ENCODE measurements at places on chromosomes 5 and 9. TPM values are rescaled to one million over a fixed set of nuclear protein-coding genes. Genes with fewer than 3 reads are reported as not detected.

- H3K4me3 ChIP-seq, result no peak overlapping the region
- peaks cover 8% of the 10 kb centered on the region for H3K27me3 ChIP-seq
- no peak for DNase-seq
- no peaks in the 10 kb centered on the region for H3K4me1 ChIP-seq
- no peaks in the 10 kb centered on the region for H3K36me3 ChIP-seq
- no peak overlapping the region for H3K27ac ChIP-seq
Observed at GRCh38 chr5:89105171-89105695, 222.2 kb upstream of the MEF2C start.

- no peak overlapping the region for H3K4me3 ChIP-seq
- no peaks in the 10 kb centered on the region for H3K36me3 ChIP-seq
- H3K4me1 ChIP-seq, result peaks cover 3% of the 10 kb centered on the region
- H3K27me3 ChIP-seq, result peaks cover 8% of the 10 kb centered on the region
Observed at GRCh38 chr9:88586452-88586851, 51.5 kb downstream of the NXNL2 start.

The SLC46A2 gene
- not detected for total RNA-seq

The MACIR gene
- 5.9 TPM for total RNA-seq

The DCTN3 gene
- 141 TPM for total RNA-seq

The LHX3 gene
- 0.12 TPM for total RNA-seq

The ADAMTS12 gene
- total RNA-seq, result not detected

- peaks cover 13% of the 10 kb centered on the region for H3K36me3 ChIP-seq
- H3K4me1 ChIP-seq, result peaks cover 45% of the 10 kb centered on the region
- H3K27ac ChIP-seq, result peak overlapping the region; percentile 86
- H3K4me3 ChIP-seq, result peak overlapping the region; percentile 38
- H3K27me3 ChIP-seq, result no peaks in the 10 kb centered on the region
Observed at GRCh38 chr5:142958944-142959682, 188.9 kb downstream of the ARHGAP26 start.

The DBH gene
- not detected for total RNA-seq

- no peaks in the 10 kb centered on the region for H3K4me1 ChIP-seq
- DNase-seq, result no peak
- H3K27me3 ChIP-seq, result no peaks in the 10 kb centered on the region
- H3K36me3 ChIP-seq, result no peaks in the 10 kb centered on the region
Observed at GRCh38 chr5:314676-315487, 6.6 kb upstream of the AHRR start.

DNA sequence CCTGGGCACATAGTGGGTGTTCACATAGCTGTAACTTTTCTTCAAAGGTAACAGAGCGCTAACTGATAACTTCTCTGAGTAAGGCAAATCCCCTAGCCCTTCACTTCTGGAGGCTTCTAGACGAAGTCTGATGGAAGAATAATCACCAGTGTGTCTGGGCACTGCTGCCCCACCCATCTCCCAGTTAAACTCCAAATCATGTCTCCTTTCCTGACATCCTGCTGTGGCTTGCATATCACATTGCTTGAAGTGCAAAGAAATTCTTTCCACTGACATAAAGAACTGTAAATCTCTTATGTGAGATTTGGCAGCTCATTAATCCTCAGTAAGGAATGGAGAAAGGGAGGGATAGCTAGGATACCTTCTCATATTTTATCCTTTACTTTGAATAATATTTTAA, 74.6 kb downstream of the MARCHF11 start:
- DNase-seq, result no peak
- no peaks in the 10 kb centered on the region for H3K36me3 ChIP-seq
- no peak overlapping the region for H3K27ac ChIP-seq
- no peak overlapping the region for H3K4me3 ChIP-seq

- DNase-seq, result no peak
- H3K4me3 ChIP-seq, result no peak overlapping the region
- H3K36me3 ChIP-seq, result no peaks in the 10 kb centered on the region
- H3K27me3 ChIP-seq, result no peaks in the 10 kb centered on the region
- no peak overlapping the region for H3K27ac ChIP-seq
Observed at GRCh38 chr5:56670916-56671315, 144.4 kb upstream of the MAP3K1 start.

The GPR21 gene
- 3.0 TPM for total RNA-seq

The MELK gene
- total RNA-seq, result 25.3 TPM

- H3K27ac ChIP-seq, result no peak overlapping the region
- no peak for DNase-seq
- H3K36me3 ChIP-seq, result no peaks in the 10 kb centered on the region
- no peaks in the 10 kb centered on the region for H3K27me3 ChIP-seq
Observed at GRCh38 chr5:120624021-120624563, 160.0 kb downstream of the PRR16 start.

GRCh38 chr9:36691671-36692070, 119.0 kb downstream of the MELK start:
- H3K36me3 ChIP-seq, result no peaks in the 10 kb centered on the region
- no peak overlapping the region for H3K4me3 ChIP-seq
- H3K4me1 ChIP-seq, result no peaks in the 10 kb centered on the region
- H3K27me3 ChIP-seq, result peaks cover 15% of the 10 kb centered on the region

The PRRT1B gene
- not detected for total RNA-seq

DNA sequence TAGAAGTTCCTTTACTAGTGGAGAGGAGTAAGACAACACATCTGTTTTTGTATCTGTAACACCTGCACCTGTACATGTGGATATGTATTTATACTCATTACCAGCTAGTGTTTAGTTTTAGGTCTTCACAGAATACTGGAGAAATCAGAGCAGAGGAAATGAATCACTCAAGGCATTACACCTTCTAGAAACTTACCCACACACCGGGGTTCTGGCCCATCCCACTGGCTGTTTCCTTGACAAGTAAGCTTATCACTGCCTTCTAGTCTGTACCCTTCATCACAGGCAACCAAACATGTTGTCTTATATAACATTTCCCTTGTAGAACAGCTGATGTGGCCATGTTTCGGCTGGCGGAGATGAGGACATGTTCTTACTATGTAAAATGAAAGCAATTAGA, 76.7 kb downstream of the SVEP1 start:
- no peaks in the 10 kb centered on the region for H3K36me3 ChIP-seq
- no peak overlapping the region for H3K4me3 ChIP-seq
- H3K27ac ChIP-seq, result no peak overlapping the region
- H3K27me3 ChIP-seq, result no peaks in the 10 kb centered on the region
- H3K4me1 ChIP-seq, result no peaks in the 10 kb centered on the region

- H3K4me1 ChIP-seq, result no peaks in the 10 kb centered on the region
- H3K36me3 ChIP-seq, result peaks cover 7% of the 10 kb centered on the region
- no peak overlapping the region for H3K27ac ChIP-seq
- no peaks in the 10 kb centered on the region for H3K27me3 ChIP-seq
Observed at GRCh38 chr5:51484326-51484725, 101.1 kb downstream of the ISL1 start.

The KIF4B gene
- not detected for total RNA-seq

- no peak overlapping the region for H3K27ac ChIP-seq
- peaks cover 13% of the 10 kb centered on the region for H3K4me1 ChIP-seq
- no peak for DNase-seq
- H3K36me3 ChIP-seq, result no peaks in the 10 kb centered on the region
- H3K27me3 ChIP-seq, result peaks cover 20% of the 10 kb centered on the region
Observed at GRCh38 chr5:112594941-112595340, 142.7 kb upstream of the APC start.

GRCh38 chr9:123651273-123651672, 278.7 kb downstream of the DENND1A start:
- H3K36me3 ChIP-seq, result peaks cover 7% of the 10 kb centered on the region
- no peak overlapping the region for H3K27ac ChIP-seq
- DNase-seq, result no peak
- no peaks in the 10 kb centered on the region for H3K27me3 ChIP-seq
- H3K4me3 ChIP-seq, result no peak overlapping the region
- peaks cover 3% of the 10 kb centered on the region for H3K4me1 ChIP-seq

DNA sequence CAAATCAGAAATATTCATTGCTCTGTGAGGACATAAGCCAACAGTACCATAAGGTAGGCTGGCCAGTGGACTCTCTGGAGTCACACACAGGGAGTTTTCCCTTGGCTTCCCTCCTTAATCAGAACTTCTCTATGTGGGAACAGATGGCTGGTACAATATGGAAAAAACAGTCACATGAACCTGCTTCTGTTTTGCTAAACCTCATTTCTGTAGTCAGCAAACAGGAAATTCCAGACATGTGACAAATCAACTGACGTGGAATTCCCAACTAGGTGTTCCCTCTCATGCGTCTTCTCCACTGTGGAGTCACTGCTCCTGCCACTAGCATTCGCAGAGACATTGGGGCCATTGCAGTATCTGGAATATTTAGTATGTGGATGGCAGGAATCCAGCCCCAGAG, 617.6 kb downstream of the KIF4B start:
- no peaks in the 10 kb centered on the region for H3K36me3 ChIP-seq
- no peak overlapping the region for H3K4me3 ChIP-seq
- DNase-seq, result no peak
- H3K4me1 ChIP-seq, result no peaks in the 10 kb centered on the region

DNA sequence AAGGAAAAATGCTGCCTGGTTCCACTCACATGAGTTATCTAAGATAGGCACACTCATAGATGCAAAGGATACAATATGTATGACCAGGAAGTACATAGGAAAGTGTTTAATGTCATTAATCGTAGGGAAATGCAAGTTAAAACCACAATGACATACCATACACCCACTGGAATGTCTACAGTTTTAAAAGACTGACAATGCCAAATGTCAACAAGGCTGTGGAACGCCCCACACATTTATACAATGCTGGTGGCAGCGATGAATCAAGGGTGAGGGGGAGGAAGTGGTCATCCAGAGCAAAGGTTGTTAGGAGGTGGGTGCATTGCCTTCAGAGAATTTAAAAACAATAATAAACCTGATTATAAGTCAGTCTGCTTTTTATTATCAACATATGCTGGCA, 437.8 kb downstream of the ARHGEF28 start:
- no peak overlapping the region for H3K4me3 ChIP-seq
- DNase-seq, result no peak
- no peak overlapping the region for H3K27ac ChIP-seq
- no peaks in the 10 kb centered on the region for H3K4me1 ChIP-seq
- peaks cover 4% of the 10 kb centered on the region for H3K27me3 ChIP-seq
- no peaks in the 10 kb centered on the region for H3K36me3 ChIP-seq

DNA sequence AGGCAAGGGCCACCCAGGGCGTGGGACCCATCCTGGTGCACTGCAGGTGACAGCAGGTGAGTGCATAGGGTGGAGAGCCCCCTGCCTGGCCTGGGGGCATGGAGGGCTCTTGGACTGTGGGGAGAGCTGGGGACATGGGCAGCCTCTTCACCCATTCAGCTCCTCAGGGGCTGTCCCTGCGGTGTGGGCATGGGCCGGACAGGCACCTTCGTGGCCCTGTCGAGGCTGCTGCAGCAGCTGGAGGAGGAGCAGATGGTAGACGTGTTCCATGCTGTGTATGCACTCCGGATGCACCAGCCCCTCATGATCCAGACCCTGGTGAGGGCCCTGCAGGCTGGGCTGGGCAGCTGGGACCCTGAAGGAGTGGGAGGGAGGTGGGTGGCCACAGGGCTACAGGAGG, 20.4 kb upstream of the SPTLC1 start:
- H3K36me3 ChIP-seq, result peaks cover 10% of the 10 kb centered on the region
- peaks cover 7% of the 10 kb centered on the region for H3K27me3 ChIP-seq
- H3K27ac ChIP-seq, result no peak overlapping the region
- DNase-seq, result no peak
- peaks cover 26% of the 10 kb centered on the region for H3K4me1 ChIP-seq
- H3K4me3 ChIP-seq, result no peak overlapping the region

DNA sequence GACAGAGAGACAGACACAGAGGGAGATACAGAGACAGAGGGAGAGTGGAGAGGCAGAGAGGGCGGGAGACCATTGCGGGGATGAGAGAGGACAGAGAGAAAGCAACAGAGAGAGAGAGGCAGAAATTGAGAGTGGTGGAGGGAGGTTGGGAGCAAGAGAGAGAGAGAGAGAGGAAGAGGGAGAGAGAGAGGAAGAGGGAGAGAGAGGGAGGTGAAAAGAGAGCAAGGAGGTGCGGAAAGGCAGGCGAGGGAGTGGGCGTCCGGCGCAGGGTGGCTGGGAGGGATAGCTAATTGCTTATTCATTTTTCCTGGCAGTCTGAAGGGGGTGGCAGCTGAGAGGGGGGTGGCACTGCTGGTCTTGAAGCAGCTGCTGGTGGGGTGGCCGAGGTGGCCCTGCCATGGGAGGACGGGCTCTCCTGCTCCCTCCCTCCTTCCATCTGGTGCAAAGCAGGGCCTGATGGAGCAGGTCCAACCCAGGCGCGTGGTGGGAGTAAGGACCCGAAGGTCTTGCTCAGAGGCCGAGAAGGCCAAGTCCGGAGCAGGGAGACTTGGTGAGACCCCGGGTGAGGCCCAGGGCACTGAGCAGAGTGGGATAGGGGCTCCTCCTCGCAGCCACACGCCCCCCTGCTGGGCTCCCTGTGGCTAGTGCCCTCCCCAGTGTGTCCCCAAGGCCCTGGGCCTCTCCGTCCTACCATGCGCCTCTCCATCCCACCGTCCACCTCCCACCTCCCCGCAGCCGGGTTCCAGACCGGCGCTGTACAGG, 25.3 kb upstream of the RNU6ATAC start:
- H3K4me3 ChIP-seq, result no peak overlapping the region
- H3K27me3 ChIP-seq, result peaks cover 14% of the 10 kb centered on the region
- H3K36me3 ChIP-seq, result no peaks in the 10 kb centered on the region
- H3K27ac ChIP-seq, result no peak overlapping the region
- DNase-seq, result peak; percentile 57

- no peaks in the 10 kb centered on the region for H3K36me3 ChIP-seq
- H3K27me3 ChIP-seq, result peaks cover 45% of the 10 kb centered on the region
- H3K4me1 ChIP-seq, result no peaks in the 10 kb centered on the region
- H3K27ac ChIP-seq, result no peak overlapping the region
- no peak for DNase-seq
Observed at GRCh38 chr5:90347462-90347861, 62.1 kb downstream of the CETN3 start.

DNA sequence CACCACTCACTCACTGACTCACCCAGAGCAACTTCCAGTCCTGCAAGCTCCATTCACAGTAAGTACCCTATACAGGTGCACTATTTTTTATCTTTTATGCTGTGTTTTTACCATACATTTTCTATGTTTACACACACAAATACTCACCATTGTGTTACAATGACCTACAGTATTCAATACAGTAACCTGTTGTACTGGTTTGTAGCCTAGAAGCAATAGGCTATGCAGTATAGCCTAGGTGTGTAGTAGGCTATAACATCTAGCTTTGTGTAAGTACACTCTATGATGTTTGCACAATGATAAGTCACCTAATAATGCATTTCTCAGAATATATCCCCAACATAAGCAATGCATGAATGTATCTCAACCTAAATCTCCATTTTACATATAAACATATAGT, 541.1 kb downstream of the NR2F1-AS1 start:
- no peaks in the 10 kb centered on the region for H3K4me1 ChIP-seq
- no peak overlapping the region for H3K27ac ChIP-seq
- no peak overlapping the region for H3K4me3 ChIP-seq
- no peaks in the 10 kb centered on the region for H3K27me3 ChIP-seq

- H3K36me3 ChIP-seq, result no peaks in the 10 kb centered on the region
- H3K27ac ChIP-seq, result no peak overlapping the region
- DNase-seq, result no peak
- peaks cover 2% of the 10 kb centered on the region for H3K27me3 ChIP-seq
- H3K4me1 ChIP-seq, result no peaks in the 10 kb centered on the region
- H3K4me3 ChIP-seq, result no peak overlapping the region
Observed at GRCh38 chr5:168829044-168829443, 249.9 kb upstream of the PANK3 start.

The PCYOX1L gene
- total RNA-seq, result 13.1 TPM

GRCh38 chr5:154189256-154189818, 1.2 kb upstream of the GALNT10 start:
- no peaks in the 10 kb centered on the region for H3K27me3 ChIP-seq
- DNase-seq, result no peak
- H3K4me1 ChIP-seq, result peaks cover 40% of the 10 kb centered on the region
- peak overlapping the region; percentile 93 for H3K4me3 ChIP-seq
- no peaks in the 10 kb centered on the region for H3K36me3 ChIP-seq

- no peak overlapping the region for H3K27ac ChIP-seq
- H3K4me3 ChIP-seq, result peak overlapping the region; percentile 43
- peak; percentile 94 for DNase-seq
- H3K4me1 ChIP-seq, result peaks cover 15% of the 10 kb centered on the region
Observed at GRCh38 chr9:128249908-128250838, 25.6 kb downstream of the GOLGA2 start.
